SW480 (cell line): ENCODE measurements at places on chromosomes 4 and X.
A peak's percentile ranks its signal among the peaks of the same experiment; 100 is the strongest.

DNA sequence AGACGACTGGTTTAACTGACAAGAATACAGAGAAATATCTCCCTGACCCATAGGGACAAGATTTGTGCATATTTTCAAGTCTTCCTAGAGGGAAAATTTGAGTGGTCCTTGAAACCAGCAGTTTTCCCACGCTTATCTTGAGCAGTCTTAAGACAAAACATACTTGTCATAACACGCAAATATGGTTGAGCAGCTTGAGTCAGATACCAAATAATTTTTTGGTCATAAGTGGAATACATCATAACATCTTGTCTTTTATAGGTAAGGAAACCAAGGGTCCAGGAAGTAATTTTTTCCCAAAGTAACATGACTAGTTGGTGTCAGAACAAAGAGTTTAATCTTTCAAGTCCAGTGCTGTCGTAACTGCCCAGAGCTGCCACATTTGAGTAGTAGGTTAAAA lies 50.5 kb downstream of the MOSPD2 start:
- no peak for DNase-seq

- DNase-seq: no peak
Observed at GRCh38 chr4:152807294-152807829, 27.6 kb downstream of the ARFIP1 start.

- no peak for DNase-seq
Observed at GRCh38 chr4:186019269-186019668, 49.7 kb upstream of the TLR3 start.

DNA sequence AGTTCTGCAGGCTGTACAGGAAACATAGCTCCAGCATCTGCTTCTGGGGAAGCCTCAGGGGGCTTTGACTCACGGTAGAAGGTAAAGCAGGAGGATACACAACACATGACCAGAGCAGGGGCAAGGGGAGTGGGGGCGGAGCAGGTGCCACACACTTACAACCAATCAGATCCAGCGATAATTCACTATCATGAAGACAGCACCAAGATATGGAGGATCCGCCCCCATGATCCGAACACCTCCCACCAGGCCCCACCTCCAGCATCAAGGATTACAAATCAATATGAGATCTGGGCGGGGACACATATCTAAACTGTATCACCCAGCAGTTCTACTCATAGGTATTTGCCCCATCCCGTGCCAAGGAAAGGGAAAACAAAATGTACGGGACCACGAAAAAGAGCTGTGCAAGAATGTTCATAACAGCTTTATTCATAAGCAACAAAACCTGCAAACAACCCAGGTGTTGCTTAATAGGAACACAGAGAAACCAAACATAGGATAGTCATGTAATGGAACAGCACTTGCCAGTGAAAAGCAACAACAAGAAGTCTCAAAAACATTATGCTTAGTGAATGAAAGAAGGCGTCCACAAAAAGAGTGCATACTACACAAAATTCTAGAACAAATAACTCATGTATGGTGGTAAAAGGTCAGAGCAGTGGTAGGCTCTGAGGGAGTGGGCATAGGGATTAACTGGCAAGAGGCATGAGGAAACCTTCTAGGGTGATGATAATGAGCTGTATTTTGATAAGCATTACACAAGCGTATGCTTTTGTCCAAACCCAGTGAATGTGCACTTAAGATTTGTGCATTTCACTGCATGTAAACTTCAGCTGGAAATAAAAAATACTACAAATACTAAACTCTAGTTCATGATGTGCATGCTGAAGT lies 130.9 kb upstream of the FAM9B start:
- DNase-seq: no peak

- DNase-seq: no peak
Observed at GRCh38 chrX:103092942-103093341, at the start of gene NXF3. NXF3 (minus strand) TSS chrX:103093143; CDS start chrX:103093023, 120 bp downstream.

GRCh38 chrX:17931855-17932254 lies 70.8 kb upstream of the RAI2 start:
- no peak for DNase-seq

GRCh38 chrX:111244235-111244750 lies 26.0 kb downstream of the CAPN6 start:
- DNase-seq: peak; percentile 9

GRCh38 chr4:80201252-80202151 lies 4.2 kb downstream of the PRDM8 start:
- peak; percentile 22 for DNase-seq

GRCh38 chrX:129614481-129615255 lies 40.1 kb downstream of the APLN start:
- no peak for DNase-seq

DNA sequence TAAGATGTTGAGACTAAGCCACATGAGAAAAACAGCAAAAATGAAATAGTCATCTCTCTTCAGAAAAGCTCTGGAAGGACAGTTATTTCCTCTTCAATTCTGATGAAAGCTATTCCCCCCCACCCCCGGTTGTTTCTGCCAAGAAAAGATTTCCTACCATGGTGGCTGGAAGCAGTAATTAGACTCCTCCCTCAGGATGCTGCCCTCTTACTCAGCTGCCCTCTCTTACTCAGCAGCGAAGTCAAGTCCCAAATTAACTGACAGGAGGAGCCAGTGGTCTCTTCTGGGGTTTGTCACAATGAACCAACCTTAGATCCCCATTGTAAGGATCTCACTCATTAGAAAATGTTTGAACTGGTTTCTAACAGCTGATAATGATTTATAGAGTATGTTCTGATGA lies 38.0 kb downstream of the GPM6B start:
- DNase-seq: no peak

GRCh38 chr4:2930758-2931511 lies 32.3 kb downstream of the NOP14 start:
- DNase-seq: no peak

DNA sequence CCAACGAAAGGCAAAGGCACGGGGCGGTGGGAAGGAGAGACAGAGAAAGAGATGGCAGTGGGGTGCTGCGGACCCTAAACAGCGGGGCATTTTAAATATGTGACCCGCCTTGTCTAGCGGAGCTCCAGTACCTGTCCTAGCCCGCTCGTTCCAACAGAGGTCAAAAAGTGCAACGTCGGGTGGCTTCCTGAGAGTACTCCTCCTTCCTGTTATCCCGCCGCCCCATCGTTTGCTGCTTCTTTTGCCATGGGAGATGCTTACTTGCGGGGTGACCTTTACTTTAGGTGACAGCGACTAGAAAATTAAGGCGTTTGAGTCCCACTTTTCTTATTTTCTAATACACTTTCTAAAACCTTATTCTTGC lies 735 bp downstream of the NRK start:
- DNase-seq: no peak

- DNase-seq: peak; percentile 29
Observed at GRCh38 chrX:151359931-151360871, 36.8 kb upstream of the VMA21 start.

- DNase-seq: no peak
Observed at GRCh38 chr4:16606691-16607090, 291.8 kb downstream of the LDB2 start.

- no peak for DNase-seq
Observed at GRCh38 chr4:1500966-1501753, 94.9 kb upstream of the NKX1-1 start.

DNA sequence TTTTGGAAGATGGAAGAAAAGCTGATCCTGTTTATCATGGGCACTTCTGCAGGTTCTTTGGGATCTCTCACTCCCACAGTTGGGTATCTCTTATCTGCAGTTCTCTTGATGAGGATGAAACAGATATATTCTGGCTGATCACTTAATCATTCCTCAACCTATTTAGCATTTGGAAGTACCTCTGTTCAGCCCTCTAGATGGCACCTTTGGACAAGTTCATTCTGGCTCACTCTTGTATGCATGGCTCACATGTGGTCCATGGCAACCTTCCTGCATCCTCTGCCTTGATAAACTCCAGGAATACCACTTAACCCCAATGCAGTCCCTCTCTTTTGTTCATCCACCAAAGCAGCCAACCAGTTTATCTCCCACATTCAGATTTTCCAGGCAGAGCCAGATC lies 74.2 kb downstream of the SMARCA5 start:
- DNase-seq: peak; percentile 16

DNA sequence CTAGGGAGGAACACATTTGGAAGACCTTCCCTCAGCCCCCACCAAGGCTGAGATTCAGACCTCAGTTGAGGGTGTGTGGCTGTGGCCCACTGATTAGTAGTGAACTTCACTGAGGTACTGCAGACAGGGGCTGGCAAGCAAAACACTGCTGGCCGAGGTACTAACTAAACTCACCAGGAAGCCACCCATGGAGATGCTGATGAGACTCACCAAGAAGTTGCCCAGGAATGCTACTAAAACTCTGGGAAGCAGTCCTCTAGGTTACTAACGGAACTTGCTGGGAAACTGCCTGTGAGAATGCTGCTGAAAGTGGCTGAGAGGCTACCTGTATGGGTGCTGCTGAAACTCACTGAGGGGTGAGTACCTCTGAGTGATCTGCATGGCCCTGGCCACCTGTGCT lies 372.4 kb upstream of the RPS6KA3 start:
- DNase-seq: no peak

DNA sequence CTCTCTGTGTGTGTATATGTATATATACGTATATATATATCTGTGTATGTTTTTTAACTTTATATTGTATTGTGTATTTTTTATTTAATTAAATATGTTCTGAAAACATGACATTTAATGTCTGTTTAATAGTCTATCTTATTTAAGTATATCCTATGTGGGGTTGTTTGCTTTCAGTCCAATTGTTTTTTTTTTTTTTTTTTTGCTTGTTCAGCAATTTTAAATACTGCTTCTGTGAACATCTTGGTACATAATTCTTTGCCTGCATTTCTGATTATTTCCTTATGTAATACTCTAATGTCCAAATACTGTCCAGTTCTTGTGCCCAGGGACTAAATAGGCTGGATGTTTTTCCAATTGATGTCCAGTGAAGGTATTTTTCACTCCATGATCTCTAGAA lies 45.1 kb upstream of the MAD2L1 start:
- no peak for DNase-seq

- DNase-seq: no peak
Observed at GRCh38 chr4:156547439-156547838, 424.2 kb downstream of the PDGFC start.

DNA sequence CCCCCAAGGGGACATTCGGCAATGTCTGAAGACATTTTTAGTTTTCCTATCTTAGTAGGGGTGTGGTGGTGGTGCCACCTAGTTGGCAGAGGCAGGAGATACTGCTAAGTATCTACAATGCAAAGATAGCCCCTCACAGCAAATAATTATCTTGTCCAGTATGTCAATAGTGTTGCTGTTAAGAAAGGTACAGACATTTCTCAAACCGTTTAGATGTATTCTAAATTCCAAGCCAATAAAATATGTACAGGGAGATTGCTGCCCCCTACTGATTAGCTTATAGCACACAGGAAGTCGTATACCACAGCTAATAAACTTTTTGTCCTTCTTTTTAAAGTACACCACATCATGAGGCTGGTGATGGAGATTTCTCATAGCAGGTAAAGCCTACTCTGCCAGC lies 260.5 kb downstream of the TMA16 start:
- peak; percentile 1 for DNase-seq

DNA sequence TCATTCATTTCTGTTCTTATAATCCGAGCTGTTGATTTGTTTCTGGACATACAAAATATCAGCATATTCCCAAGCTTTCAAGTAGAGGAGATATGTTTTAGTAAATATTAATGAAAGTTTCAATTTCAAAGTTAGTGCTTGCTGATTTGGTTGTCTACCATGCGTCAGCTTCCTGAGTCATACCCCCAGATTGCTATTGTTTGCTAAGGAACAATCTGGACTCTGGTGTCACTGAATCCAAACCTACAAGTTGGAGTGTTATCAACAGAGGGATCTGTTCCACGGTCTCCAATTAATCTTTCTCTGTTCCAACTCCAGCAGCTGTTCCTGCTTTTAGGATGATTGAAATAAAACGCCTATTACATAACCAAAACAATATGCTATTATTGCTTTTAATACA lies 96.1 kb upstream of the FAM9A start:
- DNase-seq: no peak

GRCh38 chr4:11954093-11954492 lies 525.4 kb upstream of the HS3ST1 start:
- peak; percentile 7 for DNase-seq

DNA sequence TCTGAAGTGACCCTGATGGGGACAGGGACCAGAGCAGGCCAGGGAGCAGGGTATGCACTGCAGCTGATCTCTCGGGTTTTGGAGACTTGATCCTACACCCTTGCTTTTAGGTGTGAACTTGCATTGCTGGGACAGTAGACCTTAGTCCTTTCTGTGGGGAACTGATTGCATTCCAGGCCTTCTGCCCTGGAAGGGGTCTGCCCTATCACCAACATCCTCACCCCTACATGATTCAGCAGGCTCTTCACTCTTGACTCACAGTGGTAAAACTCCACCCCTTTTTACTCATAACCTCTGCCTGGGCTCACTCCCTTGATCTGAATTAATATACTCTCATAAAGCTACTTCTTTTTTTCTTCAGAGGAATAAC lies 6.6 kb upstream of the DDX60L start:
- DNase-seq: peak; percentile 41

DNA sequence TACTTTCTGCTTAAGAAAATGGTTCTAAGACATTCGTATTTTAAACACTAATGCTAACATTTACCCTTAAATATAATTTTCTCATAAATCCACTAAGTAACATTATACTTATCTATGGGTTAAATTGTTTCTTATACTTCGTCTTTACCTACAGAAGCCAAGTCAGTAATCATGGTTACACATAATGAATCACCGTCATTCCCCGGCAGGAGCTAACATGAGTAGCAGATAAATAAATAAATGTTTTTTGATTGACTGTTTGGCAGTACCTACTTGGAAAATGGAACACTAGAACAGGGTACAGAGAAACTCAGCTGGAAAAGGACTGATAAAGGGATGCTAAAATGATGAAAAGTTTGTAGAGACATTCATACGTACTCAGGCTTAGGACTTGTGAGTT lies 430.4 kb downstream of the ACTRT1 start:
- no peak for DNase-seq

DNA sequence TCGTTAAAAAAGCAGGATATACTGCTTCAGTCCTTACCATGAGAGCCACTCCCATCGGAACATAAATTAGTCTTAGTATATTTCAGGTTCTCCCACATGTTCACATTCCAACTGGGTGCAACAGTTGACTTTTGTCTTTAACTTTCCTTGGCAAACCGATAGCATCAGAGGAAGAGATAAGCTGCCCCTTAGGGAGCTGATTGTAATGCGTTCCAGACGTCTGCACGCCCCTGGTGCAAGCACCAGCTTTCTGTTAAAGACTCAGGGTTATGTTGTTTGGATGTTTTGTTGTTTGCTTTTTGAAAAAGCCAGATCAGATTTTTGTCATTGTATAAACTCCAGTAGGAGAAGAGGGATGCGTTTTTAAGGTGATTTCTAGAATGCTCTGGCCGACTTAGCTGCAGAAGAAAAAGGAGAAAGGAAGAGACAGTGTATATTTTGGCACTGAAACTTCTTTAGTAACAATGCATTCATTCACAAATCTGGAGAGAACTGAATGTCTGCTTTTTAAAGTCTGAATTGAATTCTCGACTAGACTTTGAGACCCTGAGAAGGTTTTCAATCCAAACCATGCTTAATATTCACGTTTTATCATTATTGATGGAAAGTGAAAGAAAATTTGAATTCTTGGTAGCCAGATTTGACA lies 160.9 kb downstream of the CBR4 start:
- DNase-seq: no peak
